ENCODE measurements at places on chromosomes 13 and 19. TPM values are rescaled to one million over a fixed set of nuclear protein-coding genes. Genes with fewer than 3 reads are reported as not detected.

CCDC194 gene
- 0.15 TPM for total RNA-seq

STARD13 gene
- 15.1 TPM for total RNA-seq

STAP2 gene
- 5.5 TPM for total RNA-seq

CEACAM6 gene
- total RNA-seq, result not detected

CD22 gene
- not detected for total RNA-seq

RGCC gene
- total RNA-seq, result 19.8 TPM

All from smooth muscle cell of trachea (primary cell).